ENCODE measurements at places on chromosomes 3 and 15.
A peak's percentile ranks its signal among the peaks of the same experiment; 100 is the strongest.

GRCh38 chr15:85786781-85787114, 8.0 kb downstream of the KLHL25 start:
- no peak for DNase-seq

DNA sequence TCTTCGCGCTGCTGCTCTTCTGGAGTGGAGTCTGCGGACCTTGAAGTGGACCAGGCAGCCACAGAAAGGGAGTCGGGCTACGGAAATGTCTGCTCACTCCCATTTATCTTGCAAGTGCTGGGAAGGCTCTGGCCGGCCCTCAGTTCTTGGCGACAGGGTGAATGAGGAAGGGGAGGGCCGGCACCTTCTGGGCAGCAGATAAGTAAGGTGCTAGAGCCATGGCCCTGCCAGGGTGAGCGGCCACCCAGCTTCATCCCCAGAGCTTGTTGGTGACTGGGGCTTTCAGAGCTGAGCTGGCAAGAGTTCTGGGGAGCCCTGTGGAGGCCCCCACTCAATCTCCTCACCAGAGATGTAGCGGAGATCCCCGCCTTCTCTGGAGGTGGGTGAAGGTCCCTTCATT, 103.5 kb downstream of the ASB7 start:
- no peak for DNase-seq

DNA sequence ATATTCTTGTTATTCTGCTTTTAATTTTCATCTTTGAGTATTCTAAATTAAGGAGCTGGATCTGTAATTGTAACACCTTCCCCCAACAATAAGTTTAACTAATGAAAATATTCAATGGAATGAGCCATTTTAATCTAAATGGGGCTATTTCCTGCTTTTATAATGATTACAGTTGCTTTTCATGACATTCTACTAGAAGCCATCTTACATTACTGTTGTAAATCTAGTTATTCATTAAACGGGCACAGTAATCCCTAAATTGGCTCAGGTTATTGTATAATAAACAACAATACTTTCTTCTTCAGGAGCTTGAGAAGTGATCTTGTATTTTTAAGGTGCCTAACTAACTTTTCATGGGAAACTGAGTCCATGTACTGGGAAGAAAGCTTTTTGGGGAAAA, 8.5 kb downstream of the FLNB start:
- DNase-seq = no peak

- no peak for DNase-seq
Measured at GRCh38 chr15:83077491-83078230, 10.6 kb upstream of the BTBD1 start.

DNA sequence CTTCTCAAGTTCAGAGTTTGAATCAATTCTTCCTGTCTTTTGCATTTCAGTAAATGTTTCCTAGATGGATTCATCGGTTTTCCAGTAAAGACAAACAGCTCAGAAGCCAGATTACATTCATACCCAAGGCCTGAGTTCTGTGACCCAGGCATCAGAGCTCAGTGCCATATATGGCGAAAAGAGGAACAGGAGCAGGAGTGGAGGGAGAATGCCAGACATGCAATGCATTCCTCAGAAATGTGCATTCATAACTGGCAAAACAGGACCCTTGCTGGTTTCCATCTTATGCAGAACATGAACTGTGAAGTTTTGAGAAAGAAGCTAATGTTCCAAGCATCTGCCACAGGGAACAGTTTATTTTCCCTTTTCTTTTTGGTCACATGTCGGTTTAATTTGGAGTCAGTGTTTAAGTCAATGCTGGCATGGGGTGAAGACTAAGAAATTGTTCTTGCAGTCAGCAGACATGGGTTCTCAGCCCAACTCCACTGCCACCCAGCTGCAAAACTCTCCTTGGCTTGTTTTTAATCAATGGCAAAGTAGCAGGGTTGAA, 116.5 kb downstream of the LPP start:
- DNase-seq = no peak

DNA sequence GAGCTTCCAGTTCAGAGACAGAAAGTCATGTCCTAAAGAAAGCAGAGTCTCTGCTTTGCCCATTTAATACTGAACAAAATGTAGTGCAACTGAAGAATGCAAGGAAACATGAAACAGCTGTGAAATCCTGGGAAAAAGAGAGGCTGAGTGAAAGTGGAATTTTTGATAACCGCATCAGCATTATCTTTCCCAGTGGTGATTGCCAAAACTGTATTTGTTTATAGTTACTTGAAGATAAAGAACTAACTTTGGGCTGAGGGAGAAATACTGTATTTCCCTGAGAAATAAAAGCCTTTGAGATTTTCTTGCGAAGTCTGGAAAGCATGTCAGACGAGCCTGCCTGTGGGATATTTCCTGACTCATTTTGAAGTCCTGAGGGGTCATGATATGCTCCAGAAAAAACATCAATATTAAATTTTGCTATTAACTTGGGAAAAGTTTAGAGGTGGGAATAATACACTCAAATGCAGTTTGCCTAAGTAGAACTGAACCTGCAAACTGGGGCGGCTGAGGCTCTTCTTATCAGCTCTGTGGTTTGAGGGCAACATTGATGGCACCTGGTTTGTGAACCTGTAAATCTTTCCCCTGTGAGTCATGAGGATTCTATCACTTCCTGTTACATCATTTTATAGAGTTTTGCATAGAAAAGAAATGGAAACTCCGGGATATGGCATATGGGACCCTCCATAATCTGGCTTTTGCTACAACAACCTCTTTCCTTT, 855.3 kb downstream of the MCTP2 start:
- no peak for DNase-seq

- peak; percentile 14 for DNase-seq
Measured at GRCh38 chr3:150761831-150762661, 923 bp downstream of the SIAH2 start.

- no peak for DNase-seq
Measured at GRCh38 chr3:133599280-133599679, 25.8 kb downstream of the CDV3 start.

DNA sequence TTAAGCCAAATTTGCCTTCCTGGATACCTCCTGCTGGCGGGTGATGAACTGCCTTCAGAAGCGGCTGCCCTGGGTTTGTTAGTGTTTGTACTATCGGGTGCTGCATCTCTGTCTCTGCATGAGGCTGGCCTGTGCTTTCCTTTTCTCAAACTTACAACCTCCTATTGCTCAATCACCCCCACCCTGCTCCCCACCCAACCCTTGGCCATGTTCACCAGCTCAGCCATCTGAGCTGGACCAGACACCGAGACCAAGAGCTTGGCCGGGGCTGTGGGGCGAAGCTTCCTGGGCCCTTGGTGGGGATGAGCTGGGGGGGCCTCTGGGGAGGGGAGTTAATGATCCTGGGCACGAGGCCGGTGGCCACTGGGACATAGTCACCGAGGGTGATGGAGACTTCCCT, 16.8 kb upstream of the FBLN2 start:
- no peak for DNase-seq

DNA sequence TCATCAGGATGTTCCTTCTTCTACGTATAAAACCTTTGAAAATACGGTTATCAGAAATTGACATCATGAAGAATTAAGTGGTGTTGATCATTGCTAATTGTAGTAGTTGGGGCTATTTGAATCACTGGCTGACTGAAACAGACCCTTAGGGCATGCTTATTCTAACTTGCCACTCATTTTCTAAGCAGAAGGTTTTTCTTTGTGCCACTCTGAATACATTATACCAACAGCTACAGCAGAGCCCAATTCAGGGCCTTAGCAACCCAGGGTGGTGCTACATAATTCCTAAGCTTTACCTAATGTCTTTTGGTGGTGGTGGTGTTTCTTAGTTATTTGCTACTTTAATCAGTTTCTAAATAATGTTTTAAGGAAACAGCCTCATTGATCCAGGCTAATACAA, 524.2 kb downstream of the NLGN1 start:
- no peak for DNase-seq

All from neural crest cell (in vitro differentiated cells).